HFFc6 (cell line): ENCODE measurements at places on chromosomes 3 and 15. TPM values are rescaled to one million over a fixed set of nuclear protein-coding genes. Genes with fewer than 3 reads are reported as not detected.

Gene SEMA3B
- total RNA-seq = 15.1 to 25.0 TPM (median 24.7 TPM) in 3 replicates

Gene TM6SF1
- 0.25 TPM in 1 of 3 replicates, not detected in the others for total RNA-seq

Gene MIX23
- total RNA-seq = 30.9 to 32.7 TPM (median 32.2 TPM) in 3 replicates

Gene KLHL40
- total RNA-seq = not detected in 3 replicates

Gene GHSR
- total RNA-seq = not detected in 3 replicates

Gene GOLGA8S
- 0.06 to 0.08 TPM in 2 of 3 replicates, not detected in the other for total RNA-seq

Gene IL20RB
- total RNA-seq = 0.66 to 1.5 TPM (median 1.4 TPM) in 3 replicates

Gene IL17RC
- 24.8 to 29.6 TPM (median 28.2 TPM) in 3 replicates for total RNA-seq

Gene MCTP2
- 1.2 to 4.9 TPM (median 4.2 TPM) in 3 replicates for total RNA-seq

Gene DLL4
- 0.13 to 0.29 TPM in 2 of 3 replicates, not detected in the other for total RNA-seq

Gene HTR3E
- total RNA-seq = not detected in 3 replicates

Gene BNC1
- 7.3 to 14.9 TPM (median 9.8 TPM) in 3 replicates for total RNA-seq

Gene SLC22A14
- total RNA-seq = not detected in 2 replicates

Gene ISL2
- 4.8 to 5.6 TPM (median 5.3 TPM) in 3 replicates for total RNA-seq

Gene SERPINI2
- not detected in 2 replicates for total RNA-seq

Gene GRAMD2A
- total RNA-seq = not detected in 3 replicates

Gene RPP14
- 15.2 to 17.5 TPM (median 17.5 TPM) in 3 replicates for total RNA-seq

Gene IL17RD
- total RNA-seq = 0.18 to 0.26 TPM in 2 of 3 replicates, not detected in the other

Gene ANKRD34C
- not detected in 2 replicates for total RNA-seq

Gene P2RY14
- total RNA-seq = not detected in 2 replicates

Gene ITGB5
- total RNA-seq = 211 to 331 TPM (median 278 TPM) in 3 replicates

Gene AGTR1
- not detected in 3 replicates for total RNA-seq

Gene IFT57
- total RNA-seq = 57.6 and 65.3 TPM in 2 replicates

Gene GRK7
- not detected in 3 replicates for total RNA-seq

Gene GPR176
- 151 to 169 TPM (median 166 TPM) in 3 replicates for total RNA-seq

Gene GOLGA8J
- not detected in 3 replicates for total RNA-seq

Gene GOLGA8G
- total RNA-seq = not detected in 3 replicates

Gene TRH
- not detected in 3 replicates for total RNA-seq

Gene UQCRC1
- total RNA-seq = 272 and 322 TPM in 2 replicates

Gene CEMIP
- 5.5 to 53.2 TPM (median 17.8 TPM) in 3 replicates for total RNA-seq

Gene ADIPOQ
- total RNA-seq = not detected in 3 replicates

Gene CPA3
- 0.22 to 1.4 TPM (median 0.41 TPM) in 3 replicates for total RNA-seq

Gene GLDN
- total RNA-seq = not detected in 2 replicates

Gene PLSCR5
- total RNA-seq = not detected in 3 replicates

Gene SPINT1
- 0.15 to 0.32 TPM in 2 of 3 replicates, not detected in the other for total RNA-seq

Gene ACP3
- not detected in 3 replicates for total RNA-seq

Gene PROS1
- 1.1 to 1.9 TPM (median 1.4 TPM) in 3 replicates for total RNA-seq

Gene HCN4
- total RNA-seq = not detected in 2 replicates

Gene MYZAP
- total RNA-seq = 0.18 TPM in 1 of 2 replicates, not detected in the other

Gene SLC2A2
- total RNA-seq = not detected in 3 replicates

Gene CRYBG3
- 12.1 to 12.7 TPM (median 12.5 TPM) in 3 replicates for total RNA-seq

Gene LIPC
- total RNA-seq = not detected in 2 replicates

Gene RBP2
- not detected in 2 replicates for total RNA-seq

Gene SLC30A4
- total RNA-seq = 7.0 and 8.7 TPM in 2 replicates

Gene OR5K2
- total RNA-seq = not detected in 3 replicates

Gene ZNF660
- 0.08 to 0.09 TPM in 2 of 3 replicates, not detected in the other for total RNA-seq

Gene CD96
- not detected in 2 replicates for total RNA-seq

Gene RYR3
- not detected in 3 replicates for total RNA-seq

Gene NRROS
- total RNA-seq = 0.09 to 0.13 TPM in 2 of 3 replicates, not detected in the other

Gene PYGO1
- 8.2 to 9.1 TPM (median 8.6 TPM) in 3 replicates for total RNA-seq
